ENCODE measurements at places on chromosomes 13 and 19.

DNA sequence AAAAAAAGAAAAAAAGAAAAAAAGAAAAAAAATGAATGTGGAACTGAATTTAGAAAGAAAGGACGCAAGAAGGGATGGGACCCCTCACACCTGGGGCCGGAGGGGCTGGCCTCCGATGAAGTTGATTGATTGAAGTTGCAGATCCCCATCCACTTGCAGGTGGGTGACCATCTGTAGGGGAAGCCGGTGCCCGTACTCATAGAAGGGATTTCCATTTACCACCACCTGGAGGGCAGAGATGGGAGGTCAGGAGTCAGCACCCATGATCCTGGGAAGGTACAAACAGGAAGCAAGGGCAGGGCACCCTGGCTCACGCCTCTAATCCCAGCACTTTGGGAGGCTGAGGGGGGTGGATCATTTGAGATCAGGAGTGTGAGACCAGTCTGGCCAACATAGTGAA, 6.4 kb downstream of the LGALS4 start:
- DNase-seq = no peak

- no peak for DNase-seq
Observed at GRCh38 chr19:54247106-54247930, 4.7 kb upstream of the LILRA6 start.

DNA sequence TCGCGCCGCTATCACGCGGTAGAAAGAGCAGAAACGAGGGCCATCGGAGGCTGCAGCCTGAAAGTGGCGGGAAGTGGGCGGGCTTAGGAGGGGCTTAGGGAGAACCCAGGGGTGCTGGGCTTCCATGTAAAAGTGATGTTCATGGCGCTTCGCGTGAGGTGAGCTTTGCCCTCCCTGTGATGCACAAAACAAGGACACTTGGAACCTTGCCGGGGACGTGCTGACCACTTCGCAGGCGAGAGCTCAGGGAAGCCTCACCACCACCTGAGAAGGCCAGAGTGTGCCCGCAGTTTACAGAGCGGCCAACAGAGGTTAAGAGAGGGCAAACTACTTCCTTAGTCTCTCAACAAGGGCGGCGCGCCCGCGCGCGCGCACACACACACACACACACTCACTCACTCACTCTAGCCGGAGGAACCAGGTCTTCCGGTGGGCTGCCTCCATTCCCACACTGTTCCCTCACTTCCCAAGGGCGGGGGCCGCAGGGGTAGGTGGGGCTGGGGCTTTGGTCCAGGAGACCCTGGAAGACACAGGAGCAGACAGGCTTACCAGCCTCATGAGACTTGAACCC, 651 bp downstream of the GAPDHS start:
- no peak for DNase-seq

- DNase-seq = no peak
Observed at GRCh38 chr13:114015969-114016295, 42.1 kb upstream of the C13orf46 start.

DNA sequence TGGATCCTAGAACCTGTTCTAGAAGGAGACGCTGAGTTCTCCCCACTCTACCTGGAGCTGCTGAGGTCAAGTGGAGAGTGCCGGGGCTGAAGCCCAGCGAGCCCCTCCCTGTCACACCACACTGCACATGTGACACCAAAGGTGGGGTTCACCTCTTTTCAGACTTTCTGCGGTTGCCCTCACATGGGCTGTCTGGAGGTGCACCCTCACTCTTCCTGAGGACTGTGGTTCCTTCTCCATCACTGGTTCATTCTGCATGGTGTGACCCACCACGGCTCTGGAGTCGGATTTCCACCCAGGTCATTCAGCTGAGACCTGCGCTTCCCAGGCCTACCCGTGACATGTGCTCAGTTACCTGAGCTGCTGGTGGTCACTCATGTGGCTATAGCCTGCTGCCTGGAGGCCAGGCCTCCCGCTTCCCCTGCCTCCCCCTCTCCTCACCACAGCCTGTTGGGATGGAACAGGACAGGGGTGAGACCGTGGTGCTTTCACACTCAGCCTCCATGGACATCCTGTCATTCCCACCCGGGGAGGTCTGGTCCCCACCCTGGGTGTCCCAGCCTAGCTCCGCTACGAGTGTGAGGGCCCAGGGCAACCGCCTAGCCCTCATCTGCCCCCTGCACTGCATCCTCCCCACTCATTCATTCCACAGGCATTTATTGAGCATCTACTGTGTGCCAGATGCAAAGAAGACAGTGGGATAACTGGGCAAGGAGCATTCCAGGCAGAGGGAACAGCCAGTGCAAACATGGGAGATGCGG, 605 bp upstream of the A1BG start:
- no peak for DNase-seq

DNA sequence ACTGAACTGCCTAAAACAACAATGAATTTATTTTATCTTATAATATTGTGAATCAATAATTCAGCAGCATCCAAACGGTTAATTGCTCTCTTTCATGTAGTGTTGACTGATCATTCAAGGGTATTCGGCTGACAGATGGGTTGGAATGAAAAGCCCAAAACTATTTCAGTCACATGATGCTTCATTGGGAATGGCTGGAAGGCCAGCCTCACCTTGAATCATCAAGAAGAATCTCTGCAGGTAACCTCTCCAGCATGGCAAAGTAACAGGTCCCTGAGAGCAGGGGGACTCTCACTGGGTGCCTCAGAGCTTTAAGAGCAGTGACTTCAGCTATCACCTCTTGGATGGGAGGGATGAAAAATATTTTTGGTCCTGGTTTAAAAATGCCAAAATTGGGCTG, 1395.7 kb downstream of the OLFM4 start:
- DNase-seq = no peak

DNA sequence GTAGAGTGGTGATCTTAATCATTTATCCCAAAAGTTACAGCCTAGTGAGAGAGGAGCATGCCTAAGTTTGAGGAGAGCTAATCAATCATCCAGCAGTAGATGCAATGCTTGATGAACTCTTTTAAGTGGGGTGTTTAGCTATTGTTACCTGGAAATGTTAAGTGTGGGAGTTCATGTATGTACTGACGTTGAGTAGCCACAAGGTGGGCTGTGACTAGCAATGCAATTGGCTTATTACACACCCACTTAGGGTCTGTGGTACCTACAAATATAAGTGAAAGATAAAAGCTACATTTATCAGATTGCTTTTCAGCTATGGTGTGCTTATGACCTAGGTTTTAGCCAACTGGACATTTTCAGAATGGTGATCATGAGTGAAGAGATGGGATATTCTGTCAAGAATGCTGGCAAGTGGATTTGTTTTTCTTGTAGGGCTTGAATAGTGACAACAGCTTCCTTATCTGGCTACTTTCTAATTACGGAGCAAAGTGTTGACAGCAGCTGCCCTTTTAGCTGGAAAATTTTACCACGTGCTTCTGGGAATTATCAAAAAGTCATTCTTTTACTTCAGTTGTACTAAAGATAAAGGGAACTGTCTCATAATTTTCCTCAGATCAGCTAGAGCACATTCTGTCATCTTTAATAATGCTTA, 170.6 kb downstream of the POSTN start:
- no peak for DNase-seq

DNA sequence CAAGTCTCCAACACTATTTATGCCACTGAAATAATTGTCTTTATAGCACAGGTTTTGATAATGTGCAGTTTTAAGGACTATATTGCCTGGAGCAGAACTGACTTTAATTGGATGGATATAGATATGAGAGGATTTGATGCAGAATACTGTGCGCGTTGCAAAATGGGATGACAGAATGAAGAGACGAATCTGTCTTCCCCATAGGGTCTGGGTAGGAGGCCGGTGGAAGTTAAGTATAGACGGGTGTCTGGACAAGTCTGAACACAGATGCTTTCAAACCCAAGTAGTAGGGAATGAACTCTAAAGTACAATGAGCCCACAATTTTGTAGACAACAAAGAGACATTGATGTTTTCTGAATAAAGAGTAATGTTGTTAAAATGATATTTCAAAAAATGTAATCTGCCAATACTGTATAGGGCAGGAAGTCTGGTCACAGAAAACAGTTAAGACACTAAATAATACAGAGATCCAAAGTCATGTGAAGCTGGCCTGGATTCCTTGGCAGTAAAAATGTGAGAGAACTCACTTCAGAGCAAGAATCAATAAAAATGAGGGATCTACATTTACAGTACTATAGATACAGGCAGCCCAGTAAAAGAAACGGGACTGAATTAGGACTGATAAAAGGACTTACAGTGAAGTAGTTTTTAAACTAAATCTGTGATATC, 125.5 kb downstream of the ENOX1 start:
- DNase-seq = no peak

DNA sequence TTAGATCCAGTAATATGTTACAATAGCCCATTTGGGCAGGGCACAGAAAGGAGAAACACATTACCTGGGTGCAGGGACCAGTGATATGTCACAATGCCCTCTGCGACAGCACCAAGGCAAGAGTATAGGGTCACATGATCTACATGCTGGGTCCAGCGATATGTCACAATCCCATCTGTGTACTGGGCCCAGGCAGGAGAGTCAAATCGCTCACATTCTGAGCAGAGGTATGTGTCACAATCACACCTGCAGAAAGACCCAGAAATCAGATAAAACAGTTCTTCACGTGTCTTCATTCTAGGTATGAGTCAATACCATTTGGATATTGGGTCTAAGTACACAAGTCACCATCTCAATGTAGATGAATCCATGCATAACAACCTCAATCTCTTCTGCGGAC, 7.1 kb upstream of the ZNF43 start:
- no peak for DNase-seq

DNA sequence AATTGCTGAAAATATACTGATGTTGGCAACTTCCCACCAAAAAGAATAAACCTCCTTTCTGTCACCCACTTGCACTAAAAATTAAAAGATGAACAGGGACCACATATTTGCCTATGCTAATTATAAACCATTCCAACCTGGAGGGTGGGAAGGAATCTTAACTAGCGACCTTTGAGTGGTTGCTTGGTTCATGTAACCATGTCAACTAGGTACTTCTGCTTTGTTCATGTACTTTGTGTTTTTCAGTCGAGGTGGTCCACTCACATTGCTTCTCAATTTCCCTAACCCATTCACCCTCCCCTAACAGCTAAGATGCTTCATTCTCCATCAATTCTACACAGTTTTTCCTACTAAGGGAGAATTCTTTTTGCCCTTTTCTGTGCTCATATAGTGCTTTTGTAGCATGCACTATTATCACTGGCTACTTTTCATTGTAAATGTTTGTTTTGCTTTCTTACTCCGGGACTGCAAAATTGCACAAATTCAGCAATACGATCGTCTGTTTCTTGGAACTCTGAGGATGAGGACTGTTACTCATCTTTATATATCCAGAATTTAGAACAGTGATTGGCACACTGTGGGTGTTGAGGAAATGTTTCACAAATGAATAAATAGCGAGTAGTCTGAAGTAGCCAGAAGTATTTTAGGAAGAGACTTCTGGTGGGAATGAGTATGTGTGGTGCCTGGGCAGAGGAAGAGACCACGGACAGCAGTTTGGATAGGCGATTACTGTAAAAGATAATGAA, 187.5 kb downstream of the GPC6 start:
- DNase-seq = no peak

All from SK-N-DZ (cell line).